Activated T-helper 1 cell treated with anti-CD3 and anti-CD28 coated beads, Interleukin-2, amount 50 U/mL, for 16 hours (primary cell): ENCODE measurements at places on chromosomes 12 and 14.
A peak's percentile ranks its signal among the peaks of the same experiment; 100 is the strongest.

DNA sequence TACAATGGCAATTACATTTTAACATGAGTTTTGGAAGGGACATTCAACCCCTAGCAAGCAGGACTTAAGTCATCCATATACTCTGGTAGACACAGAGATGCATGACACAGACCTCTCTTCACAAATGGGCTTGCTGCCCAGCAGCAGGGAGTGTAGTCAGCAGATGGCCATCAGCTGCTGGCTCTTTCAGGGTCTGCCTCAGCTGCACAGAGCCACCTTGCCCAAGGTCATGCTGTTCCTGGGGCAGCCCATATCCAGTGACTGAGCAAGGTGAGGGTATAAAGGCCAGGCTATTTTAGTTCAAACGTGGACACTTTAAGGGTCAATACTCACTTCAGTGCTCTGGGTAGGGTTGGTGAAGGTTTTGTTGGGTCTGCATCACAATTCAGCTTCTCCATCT lies 58.3 kb upstream of the JDP2 start:
- no peak for DNase-seq

GRCh38 chr12:118055144-118055557 lies 5.8 kb downstream of the WSB2 start:
- peak; percentile 51 for DNase-seq

DNA sequence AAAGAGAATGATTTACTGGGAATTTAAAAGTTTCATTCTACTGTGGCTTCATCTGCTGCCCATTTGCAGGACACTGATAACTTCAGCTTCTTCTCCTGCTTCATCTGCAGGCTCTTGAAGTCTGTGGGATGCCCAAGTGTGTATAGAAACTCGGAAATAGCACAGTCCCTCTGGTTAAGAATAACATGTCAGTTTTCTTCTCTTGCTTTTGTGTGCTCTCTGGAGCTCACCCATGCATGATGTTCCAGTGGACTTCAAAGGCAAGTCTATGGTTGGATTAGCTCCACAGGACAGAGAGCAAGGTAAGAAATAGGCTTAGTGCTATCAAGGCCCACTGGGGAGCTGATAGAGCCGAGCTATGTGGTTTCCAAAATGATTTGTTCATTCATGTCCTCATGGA lies 13.7 kb downstream of the RMST start:
- no peak for DNase-seq

GRCh38 chr14:24388474-24389179 lies 10.2 kb upstream of the NYNRIN start:
- DNase-seq = no peak

GRCh38 chr12:93786656-93787397 lies 109.7 kb downstream of the CRADD start:
- no peak for DNase-seq

DNA sequence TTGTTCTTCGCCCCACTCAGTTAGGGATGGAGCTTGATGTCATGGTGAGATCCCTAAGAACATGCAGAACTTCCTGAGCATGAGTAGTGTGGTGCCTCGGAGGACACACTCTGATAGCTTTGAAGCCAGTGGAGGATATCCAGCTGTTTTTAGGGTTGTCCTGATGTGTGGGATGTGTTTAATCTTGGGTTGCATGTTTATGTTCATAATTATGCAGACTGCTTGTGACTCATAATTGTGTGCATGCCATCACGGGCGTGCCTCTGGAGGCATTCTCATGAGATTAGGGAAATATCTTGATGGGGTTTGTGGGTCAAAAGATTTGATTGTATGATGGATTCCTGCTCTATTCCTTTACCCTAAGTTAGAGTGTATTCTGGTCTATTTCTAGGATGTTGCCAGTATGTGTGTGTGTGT lies 267.4 kb upstream of the PELI2 start:
- no peak for DNase-seq

DNA sequence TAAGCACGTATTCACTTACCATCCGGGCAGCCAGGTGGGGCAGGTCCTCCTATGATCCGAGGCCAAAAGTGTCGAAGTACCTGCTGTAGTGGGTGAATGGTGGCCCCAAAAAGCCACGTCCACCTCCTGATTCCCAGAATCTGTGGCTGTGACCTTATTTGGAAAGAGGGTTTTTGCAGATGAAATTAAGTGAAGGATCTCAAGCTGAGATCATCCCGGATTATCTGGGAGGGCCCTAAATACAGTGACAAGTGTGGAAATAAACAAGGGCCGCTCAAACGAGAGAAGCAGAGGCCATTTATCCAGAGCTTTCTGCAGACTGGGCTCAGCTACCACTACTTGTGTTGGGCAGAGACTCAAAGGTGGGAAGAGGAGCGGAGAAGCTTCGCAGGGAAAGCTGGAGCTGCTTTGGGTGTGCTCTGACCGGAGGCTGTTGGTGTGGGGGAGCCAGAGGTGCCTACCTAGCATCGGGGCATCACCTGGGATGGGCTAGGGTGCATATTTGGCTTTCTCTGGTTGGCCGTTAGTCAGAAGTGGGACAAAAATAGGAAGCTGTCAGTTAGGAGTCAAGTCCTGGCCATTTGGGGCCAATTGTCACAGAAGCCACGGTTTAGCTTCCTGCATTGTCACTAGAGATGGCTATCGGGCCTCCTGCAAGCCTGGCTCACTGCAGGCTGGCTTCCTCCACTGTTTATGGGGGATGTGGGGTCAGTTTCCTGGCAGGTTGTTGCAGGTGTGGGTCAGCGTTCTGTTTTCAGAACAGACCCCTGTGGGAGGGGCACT lies 27.8 kb upstream of the DLK1 start:
- no peak for DNase-seq

- DNase-seq = no peak
These were observed 53.9 kb downstream of the METTL25 start for GRCh38 chr12:82412246-82412645.

DNA sequence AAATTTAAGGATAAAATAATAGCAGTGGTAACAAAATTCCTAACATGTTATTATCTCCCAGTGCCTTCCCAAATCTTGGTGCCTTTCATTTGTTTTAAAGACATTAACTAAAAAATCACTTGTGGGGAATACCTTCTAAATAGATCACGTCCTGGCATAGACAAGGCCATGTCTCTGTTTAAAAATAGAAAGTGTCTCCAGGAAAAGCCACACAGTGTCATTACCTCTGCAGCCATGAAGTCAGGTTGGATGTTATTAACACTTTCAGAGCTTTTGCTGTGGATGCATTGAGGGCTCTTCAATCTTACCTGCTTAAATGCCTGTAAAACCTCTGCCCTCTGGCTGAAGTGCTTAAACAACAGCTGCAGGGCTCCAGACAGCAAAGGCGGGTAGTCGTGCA lies 211.1 kb downstream of the ITPR2 start:
- DNase-seq = no peak

GRCh38 chr14:62206456-62206855 lies 444.2 kb downstream of the SNAPC1 start:
- no peak for DNase-seq

GRCh38 chr14:93714605-93715004 lies 73.7 kb downstream of the PRIMA1 start:
- no peak for DNase-seq

- DNase-seq = no peak
These were observed 483.9 kb downstream of the ZFP36L1 start for GRCh38 chr14:68308726-68309520.

- DNase-seq = no peak
These were observed 138.9 kb downstream of the PIWIL1 start for GRCh38 chr12:130476451-130477135.

GRCh38 chr14:92603309-92604242 lies 90.0 kb downstream of the RIN3 start:
- peak; percentile 12 for DNase-seq

GRCh38 chr12:87332987-87333726 lies 696.0 kb downstream of the C12orf50 start:
- no peak for DNase-seq

- DNase-seq = no peak
These were observed 58.6 kb downstream of the TBX3 start for GRCh38 chr12:114625294-114625851.

GRCh38 chr12:119630223-119630780 lies 36.7 kb downstream of the TMEM233 start:
- DNase-seq = no peak

DNA sequence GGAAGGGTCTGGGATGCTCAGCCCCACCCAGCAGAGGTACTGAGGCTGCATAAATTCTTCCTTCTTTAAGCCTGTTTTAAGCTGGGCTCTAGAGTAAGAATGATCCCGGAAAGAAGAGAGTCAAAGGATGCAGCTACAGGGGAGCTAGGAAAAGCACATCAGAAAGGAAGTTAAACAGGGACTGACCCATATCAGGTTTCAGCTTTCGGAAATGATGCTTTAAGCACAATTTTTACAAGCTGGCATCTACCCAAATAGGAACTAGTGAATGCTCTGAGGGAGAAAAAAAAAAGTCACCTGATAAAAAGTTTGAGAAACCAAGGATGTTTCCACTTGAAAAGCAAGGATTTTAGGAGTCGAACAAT lies 22.0 kb downstream of the TSPAN8 start:
- DNase-seq = no peak

- DNase-seq = no peak
These were observed 1136.8 kb downstream of the AACS start for GRCh38 chr12:126201981-126202537.

DNA sequence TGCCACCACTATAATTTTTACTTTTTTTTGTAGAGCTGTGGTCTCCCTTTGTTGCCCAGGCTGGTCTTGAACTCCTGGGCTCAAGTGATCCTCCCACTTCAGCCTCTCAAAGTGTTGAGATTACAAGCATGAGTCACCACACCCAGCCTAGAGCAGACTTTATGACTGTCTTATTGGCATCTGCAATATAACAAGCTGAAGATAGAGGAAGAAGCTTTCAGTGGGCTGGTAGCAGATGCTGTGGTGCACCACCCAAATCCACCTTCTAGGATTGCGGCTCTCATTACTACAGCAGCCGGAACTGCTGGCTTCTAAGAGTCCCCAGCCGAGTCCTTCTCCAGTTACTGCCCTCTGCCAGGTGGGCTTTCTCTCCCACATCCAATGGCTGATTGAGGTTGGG lies 7.6 kb upstream of the STK38L start:
- DNase-seq = no peak
